Brain pericyte (primary cell): ENCODE measurements at places on chromosomes 13 and 19.

- no peak for DNase-seq
These were observed 15.9 kb upstream of the PLPP2 start for GRCh38 chr19:307111-307531.

- DNase-seq, result no peak
These were observed 435.6 kb upstream of the SLITRK5 start for GRCh38 chr13:87235621-87236020.

GRCh38 chr13:109275852-109276251, 510.5 kb downstream of the IRS2 start:
- DNase-seq, result no peak

DNA sequence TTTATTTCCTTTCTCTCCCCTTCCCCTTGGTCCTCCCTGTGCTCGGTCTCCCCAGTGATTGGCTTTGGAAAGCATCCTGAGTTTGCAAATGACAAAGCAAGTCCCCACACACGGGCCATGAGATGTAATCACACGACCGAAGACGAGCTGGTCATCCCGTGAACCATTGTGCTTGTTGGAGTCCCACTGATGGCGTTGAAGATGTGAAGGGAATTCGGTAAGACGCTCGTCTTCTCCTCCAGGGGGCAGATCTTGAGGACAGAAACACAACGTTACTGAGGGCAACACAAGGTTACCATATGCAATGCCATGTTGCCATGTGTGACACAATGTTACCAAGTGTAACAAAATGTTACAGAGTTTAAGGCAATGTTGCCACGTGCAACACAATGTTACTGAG, 42.0 kb upstream of the SLC15A1 start:
- DNase-seq, result no peak

GRCh38 chr13:25266706-25267105, 20.6 kb downstream of the MTMR6 start:
- no peak for DNase-seq

DNA sequence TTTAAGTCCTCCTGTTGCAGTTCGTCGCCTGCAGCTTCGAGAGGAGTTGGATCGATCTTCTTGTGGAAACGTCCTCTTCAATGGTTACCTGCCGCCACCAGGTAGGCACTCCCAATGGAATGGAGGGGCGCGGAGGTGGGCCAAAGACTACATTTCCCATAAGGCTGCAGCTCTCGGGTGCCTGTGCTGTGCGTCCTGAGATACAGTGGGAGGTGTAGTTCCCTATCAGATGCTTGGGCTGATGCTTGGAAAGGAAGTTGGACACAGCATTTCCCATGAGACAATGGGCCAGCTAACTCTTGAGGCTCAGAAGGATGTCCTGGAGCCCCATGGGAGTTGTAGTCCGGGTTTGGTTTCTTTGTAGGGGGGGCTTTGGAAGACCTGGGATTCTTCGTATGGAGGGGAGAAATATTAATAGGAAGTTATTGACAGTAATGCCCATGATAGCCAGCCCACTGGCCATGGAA, 1.8 kb downstream of the SHKBP1 start:
- DNase-seq, result no peak

GRCh38 chr13:20146381-20146780, 14.5 kb downstream of the GJA3 start:
- DNase-seq, result no peak

GRCh38 chr13:21894703-21895699, 224.1 kb downstream of the FGF9 start:
- DNase-seq, result no peak

DNA sequence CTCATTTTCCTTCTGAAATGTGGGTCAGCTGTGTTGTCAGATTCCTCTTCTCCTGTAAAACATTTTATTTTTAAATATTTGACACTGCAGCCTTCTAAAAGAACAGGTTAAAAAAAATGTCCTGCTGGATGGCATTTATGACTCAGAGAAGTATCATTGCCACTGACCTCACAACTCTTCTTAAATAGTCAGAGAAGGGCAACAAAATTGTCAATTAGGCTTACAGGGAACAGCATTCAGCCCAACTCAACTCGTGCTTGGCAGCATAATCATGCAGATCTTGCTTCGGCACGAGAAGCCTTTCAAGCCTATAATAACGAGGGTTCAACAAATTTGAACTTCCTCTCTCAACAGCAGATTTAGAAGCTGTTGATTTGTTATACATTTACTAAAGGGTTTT, 296.7 kb upstream of the DACH1 start:
- no peak for DNase-seq

DNA sequence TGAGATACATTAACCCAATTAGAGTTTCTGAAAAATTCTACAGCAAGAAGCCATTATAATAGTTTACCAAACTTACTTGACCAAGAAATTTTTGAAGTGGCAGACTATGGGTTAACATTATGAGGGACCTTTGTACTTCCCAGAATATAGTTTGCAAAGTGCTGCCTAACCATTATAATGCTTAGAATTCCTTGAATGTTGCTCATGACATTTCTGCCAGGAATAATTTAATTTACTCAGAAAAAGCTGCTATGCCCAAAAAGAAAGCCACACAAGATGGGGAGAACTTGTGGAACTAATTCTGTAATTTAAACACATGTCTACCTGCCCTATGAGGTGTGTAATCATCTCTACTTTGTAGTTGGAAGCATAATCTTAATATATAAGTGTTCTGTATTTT, 58.1 kb upstream of the MYCBP2 start:
- no peak for DNase-seq

DNA sequence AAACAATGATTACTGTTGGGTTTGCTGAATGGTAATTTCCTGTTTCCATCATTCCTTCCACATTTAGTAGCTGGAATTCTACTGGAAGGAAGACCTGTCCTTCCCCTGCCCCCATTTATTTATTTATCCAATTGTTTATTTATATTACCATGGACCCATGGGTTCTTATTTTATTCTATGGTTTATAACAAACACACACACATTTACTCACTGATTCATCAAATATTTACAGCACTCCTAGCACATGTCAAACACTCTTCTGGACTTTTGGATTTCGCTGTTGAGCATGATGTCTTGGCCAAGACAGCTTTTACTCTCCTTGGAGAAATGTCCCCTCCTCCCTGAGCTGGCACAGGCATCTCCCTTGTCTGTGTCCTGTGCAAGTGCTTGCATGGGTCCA, 227.8 kb upstream of the MAB21L1 start:
- no peak for DNase-seq

DNA sequence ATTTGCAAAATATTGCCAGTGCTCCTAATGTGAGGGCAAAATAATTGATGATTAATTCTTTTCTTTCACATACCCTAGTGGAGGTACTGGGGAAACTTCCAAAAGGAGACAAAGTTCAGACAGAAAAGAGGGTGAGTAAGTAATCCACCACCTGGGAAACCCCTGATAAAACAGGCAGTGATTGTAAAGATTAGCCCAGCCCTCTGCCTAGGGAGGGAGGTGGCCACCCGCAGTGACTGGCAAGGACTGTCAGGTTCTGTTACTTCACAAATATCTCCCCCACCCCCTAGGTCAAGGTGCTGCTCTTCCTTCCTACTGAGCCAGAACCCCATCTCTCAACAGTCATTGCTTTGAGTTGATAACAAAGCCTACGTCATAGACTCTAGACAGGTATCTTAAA, 239.7 kb downstream of the DNAJC15 start:
- DNase-seq, result no peak

DNA sequence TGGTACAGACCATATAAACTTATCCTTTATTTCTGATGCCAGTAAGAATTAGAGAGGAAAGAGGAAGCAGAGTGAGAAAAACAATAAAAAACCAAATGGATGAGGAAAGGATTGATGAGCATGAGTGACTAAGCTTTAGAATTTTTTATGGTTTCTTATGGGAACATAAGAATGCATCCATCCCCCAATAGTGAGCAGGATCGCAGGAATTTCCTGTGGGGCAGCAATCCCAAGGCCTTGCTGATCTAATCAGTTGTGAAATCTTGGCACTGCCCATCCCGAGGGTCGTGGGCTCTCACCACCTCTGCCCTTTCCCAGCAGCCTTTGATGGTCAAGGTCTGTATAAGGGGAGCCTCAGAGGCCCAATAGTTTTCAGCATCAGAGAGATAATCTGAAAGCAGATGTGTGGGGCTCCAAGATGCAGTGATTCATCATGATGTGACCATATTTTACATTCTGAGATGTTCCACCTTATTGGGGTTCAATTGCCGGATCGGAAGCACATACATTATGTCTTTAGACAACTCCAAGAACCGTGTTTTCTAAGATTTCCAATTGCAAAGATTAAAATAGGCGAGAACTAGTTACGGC, 222.1 kb downstream of the DNAJC15 start:
- no peak for DNase-seq

DNA sequence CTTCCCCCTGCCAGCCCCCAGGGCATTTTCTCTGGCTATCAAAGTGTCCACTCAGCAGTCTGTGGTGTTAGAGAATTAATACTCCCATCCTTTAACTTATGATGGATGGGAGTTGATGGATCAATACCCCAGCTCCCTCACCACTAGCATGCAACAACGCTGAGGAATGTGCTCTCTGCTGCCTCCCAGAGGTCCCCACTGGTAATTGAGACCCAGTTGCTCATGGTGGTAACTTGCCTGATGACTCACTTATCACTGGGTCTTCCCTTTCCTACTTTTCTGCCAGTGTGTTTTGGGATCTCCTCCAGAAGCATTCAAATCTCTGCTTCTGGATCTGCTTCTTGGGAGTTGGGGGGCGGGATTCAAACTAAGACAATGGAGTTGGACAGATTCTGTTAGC, 20.3 kb upstream of the CACNA1A start:
- no peak for DNase-seq

DNA sequence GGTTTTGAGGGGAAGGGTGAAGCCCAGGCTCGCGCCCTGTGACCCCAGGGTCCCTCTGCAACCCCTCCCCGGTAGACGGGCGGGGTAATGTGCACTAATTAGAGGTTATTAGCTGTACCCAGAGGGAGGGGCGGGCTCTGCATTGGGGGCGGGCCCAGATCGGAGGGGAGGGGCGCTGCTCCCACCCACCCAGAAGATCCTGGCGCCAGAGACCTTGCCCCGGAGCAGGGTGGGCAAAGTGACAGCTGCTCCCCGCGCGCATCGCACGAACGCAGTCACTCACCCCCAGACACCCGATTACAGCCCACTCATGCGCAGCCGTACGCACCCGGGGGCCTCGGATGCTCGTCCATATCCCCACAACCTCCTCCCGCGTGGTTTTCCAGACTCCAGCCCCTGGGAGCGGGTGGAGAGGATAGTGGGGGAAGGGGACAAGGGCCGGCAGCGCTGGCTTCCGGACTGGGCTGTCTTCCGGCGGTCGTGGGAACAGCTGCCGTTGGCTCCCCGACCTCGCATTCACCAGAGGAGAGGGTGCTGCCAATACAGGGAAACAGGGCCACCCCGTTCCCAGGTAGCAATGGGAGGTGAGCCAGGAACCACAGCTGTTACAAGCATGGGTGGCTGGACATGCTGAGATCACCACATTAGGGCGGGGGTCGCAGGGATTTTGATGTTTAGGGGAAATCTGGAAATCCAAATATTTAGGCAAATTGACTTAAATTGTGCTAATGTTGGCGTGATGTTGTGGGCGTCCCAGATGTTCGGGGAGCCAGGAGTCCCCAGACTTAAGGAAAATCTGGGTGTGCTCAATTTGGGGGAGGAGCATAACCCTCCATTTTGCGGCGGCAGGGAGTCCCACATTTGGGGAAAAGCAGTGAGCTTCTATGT, 2.9 kb upstream of the HOOK2 start:
- no peak for DNase-seq

DNA sequence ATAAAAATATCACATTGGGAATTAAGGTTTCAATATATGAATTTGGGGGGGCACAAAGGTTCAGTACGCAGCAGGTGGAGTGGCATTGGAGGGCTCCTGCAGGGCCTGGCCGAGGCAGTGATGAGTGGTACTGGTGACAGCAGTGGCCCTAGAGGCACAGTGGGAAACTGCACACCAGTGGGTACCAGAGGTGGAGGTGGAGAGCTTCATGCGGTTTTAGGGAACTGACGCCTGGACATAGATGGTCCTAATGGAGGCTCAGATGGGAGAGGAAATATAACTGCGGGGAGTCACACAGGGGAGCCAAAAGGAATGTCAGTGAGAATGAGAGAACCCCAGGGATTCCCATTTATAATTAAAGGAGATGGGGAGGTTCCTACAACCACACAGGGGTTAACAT, 156.2 kb downstream of the COG6 start:
- DNase-seq, result no peak

- no peak for DNase-seq
These were observed 68.7 kb downstream of the ZAR1L start for GRCh38 chr13:32246468-32246867.

- DNase-seq, result no peak
These were observed 53.3 kb downstream of the RNF6 start for GRCh38 chr13:26168835-26169234.

DNA sequence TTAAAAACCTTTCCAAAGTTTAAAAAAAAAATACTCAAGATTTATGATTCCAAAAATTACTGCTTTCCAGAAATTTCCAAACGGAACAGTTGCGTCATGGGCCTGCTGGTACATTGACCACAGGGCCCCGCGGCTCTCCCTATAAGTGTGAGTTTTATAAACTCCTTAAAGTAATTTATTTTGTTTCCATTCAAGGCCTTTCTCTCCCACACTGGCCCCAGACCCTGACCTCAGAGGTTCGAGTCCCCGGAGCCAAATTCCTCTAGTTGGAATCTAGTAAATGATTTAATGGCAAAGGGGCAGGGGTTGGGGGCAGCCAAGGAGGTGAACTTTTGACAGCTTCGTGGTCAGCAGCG, 97.5 kb downstream of the INSR start:
- no peak for DNase-seq

DNA sequence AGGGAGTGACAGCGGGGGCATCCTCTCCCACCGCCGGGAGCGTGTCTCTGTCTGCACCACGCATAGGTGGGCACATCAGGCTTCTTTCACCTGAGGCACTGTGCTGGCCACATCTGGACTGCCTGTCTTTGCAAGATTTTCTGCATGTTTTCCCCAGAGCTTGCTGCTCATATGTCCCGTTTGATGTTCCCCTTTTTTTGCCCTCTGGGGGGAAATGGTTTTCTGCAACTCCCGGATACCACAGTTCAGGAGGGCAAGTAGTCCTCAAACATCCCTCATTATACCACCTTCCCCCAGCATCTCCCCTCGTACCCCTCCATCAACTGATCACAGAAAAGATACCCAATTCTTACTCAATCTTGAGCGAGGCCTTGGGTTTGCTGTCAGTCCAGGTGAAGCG, 168.0 kb downstream of the PAN3 start:
- no peak for DNase-seq

- DNase-seq, result no peak
These were observed 55.1 kb downstream of the KLF2 start for GRCh38 chr19:16379521-16380313.

DNA sequence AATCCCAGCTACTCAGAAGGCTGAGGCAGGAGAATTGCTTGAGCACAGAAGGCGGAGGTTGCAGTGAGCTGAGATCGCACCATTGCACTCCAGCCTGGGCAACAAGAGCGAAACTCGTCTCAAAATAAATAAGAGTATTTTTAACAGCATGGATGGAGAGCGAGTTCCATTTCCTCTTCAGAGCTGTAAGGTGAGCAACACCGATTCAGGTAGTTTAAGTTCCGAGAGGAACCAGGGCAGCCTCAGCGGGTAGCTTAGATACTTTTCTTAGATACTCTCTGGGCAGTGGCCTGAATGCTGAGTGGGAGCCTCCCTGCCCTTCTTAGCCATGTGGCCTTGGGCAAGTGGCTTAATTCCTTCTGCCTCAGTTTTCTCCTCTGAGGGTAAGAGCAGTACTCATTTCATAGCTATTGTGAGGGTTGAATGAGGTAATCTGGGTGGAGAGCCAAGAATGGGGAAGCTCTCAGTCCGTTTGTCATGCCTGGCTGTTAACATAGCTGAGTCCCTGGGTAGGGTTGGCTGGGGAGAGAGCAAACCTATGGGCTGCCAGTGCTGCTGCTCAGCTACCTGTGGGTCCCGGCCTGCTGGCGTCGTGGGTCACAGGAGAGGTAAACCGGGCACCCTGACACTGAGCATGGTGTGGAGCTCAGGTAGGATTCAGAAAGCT, 4.1 kb downstream of the ATP11A start:
- no peak for DNase-seq
